Activated T-helper 1 cell treated with Interleukin-2 at 50 U/mL for 16 hours (primary cell): ENCODE measurements at places on chromosomes 6 and 20.

- no peak for DNase-seq
Measured at GRCh38 chr6:150334790-150335783, 33.7 kb upstream of the IYD start.

- no peak for DNase-seq
Measured at GRCh38 chr20:62288535-62289105, 14.2 kb upstream of the ADRM1 start.

- no peak for DNase-seq
Measured at GRCh38 chr6:127199470-127199869, 67.2 kb upstream of the RNF146 start.

GRCh38 chr6:169725125-169726048 lies 1.1 kb upstream of the PHF10 start:
- no peak for DNase-seq

DNA sequence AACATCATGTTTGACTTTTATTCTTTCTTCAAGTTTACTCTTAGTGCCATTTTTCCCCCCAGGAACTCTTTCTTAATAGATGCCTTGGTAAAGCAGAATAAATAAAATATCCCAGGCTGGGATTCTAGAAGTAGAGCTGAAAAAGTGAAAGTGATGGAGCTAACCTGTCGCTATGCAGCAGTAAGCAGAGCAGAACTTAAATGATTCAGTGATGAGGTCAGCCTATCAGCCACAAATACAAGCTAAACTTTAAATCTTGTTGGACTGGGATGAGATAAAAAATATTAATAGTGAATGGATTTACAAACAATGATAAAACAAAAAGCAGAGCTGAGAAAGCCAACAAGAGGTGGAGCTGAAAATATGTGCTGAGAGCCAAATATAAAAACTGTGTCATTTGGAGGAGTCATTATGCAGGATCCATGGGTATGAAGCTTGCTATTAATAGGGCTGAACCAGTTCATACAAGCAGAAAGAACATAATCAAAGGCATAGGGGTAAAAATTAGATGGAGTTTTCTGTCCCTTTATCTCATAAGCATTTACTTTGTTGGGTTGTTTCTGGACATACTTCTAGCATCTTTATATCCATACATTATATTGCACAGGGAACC lies 877.8 kb downstream of the EPHA7 start:
- no peak for DNase-seq

DNA sequence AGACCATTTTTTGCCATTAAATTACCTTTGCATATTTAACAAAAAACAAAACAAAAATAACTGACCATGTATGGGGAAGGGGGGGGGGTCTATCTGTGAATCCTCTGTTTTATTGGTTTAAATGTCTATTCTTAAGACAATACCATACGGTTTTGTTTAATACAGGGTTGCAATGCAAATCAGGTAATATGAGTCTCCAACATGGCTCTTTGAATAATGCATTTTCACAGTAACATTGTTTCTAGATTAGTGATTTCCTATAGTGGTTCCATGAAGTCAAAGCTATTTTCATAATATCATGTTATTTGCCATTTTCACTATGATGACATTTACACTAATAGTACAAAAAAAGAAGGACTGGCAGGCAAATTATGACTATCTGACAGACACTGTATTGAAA lies 64.7 kb upstream of the LYRM2 start:
- DNase-seq: no peak

- DNase-seq: no peak
Measured at GRCh38 chr20:50983321-50983720, 24.7 kb downstream of the MOCS3 start.

DNA sequence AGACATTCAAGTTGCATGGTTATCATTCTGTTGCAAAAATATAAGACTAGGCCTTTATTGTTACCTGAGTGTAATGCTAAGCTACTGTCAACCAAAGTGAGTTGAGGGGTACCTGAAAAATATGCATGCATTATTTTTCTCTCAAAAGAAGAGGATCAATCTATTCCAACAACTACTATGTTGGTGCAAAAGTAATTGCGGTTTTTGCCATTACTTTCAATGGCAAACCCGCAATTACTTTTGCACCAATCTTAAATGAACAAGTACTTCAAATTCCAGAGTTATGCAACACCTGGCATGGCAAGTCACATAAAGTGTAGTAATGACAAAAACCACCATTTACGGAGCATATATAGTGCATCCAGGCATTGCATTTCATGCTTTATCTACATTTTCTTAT lies 307.0 kb upstream of the NOX3 start:
- DNase-seq: no peak
